ENCODE measurements at places on chromosomes 12 and 14.

GRCh38 chr14:86858591-86858990 is 1134.4 kb downstream of the GALC start:
- DNase-seq = no peak

DNA sequence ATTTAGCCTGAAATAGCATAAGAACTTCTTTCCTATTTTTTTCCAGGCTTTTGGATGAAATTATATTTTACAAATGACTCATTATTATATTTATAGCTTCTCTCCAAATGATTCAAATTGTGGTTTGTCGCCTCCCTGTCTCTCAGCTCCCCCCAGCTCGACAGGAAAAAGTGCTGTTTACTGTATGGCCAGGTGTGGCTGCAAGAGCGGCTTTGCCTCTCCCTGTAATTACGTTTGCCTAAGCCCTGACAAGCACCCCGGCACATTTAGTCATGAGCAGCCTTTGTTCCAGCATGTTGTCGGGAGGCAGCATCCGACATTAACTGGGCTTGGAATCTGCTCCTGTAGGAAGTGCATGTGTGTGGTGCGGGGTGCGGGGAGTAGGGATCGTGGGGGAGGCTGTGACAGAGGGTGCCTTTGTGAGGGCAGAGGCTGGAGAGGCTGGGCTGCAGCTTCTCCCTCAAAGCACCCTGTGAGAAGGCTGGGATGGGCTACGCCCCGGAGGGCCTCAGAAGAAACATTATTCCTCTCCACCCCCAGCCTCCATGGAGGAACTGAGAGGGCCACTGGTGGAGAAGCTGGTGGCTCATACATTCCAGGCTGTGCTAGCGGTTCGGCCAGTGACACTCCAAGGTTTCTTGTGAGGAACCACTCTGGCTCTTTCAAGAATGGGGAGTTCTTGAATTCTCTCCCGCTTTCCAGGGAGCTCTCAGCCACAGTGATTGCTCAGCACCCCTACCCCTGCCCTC is 42.1 kb upstream of the CTDSP2 start:
- peak; percentile 43 for DNase-seq

GRCh38 chr14:36746872-36747271 is 85.2 kb downstream of the PAX9 start:
- no peak for DNase-seq

GRCh38 chr12:5154091-5154490 is 110.4 kb downstream of the KCNA5 start:
- DNase-seq = no peak

GRCh38 chr12:108319277-108320234 is 19.6 kb downstream of the CMKLR1 start:
- no peak for DNase-seq

DNA sequence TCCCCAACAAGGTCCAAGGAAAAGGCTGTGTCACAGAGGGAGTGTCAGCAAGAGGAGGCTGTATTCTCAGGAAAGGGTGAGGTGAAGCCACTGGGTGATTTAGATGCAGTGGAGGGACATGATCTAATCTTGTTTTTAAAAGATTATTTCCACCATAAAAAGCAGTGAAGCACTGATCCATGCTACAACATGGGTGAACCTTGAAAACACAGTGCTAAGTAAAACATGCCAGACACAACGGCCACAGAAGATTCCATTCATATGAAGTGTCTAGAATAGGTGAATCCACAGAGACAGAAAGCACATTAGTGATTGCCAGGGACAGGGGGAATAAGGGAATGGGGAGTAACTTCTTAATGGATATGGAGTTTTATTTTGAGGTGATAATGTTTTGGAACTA is 12.8 kb downstream of the RITA1 start:
- no peak for DNase-seq

GRCh38 chr14:104681689-104682074 is 7.7 kb upstream of the INF2 start:
- DNase-seq = no peak

- DNase-seq = no peak
These were observed 71.1 kb downstream of the PTPRR start for GRCh38 chr12:70849265-70849960.

- no peak for DNase-seq
These were observed 251.5 kb downstream of the FOXN3 start for GRCh38 chr14:89165189-89166181.

DNA sequence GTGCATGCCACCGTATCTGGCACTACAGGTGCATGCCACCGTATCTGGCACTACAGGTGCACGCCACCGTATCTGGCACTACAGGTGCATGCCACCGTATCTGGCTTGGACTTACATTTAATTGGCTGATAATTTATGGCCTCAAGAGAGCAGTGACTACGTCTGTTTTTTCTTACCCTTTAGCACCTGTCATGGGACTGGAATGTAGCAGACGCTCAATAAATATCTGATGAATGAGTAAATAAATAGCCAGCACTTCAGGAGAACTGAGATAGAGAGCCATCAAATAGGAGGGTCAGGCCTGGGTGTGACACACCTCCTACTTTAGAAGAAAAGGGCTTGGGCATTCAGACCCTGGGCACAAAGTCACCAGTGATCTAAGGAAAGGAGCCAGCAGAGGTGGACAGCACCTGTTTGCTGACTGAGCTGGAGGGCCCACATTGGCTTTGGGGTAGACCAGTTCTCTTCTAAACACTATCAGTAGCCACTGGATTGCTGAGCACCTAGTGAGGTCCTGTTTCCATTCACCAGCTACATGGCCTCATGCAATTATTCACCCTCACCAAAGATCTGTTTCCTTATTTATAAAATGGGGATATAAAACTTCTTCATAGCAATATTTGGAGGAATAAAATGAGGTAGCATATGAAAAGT is 50.1 kb downstream of the RFX4 start:
- no peak for DNase-seq

DNA sequence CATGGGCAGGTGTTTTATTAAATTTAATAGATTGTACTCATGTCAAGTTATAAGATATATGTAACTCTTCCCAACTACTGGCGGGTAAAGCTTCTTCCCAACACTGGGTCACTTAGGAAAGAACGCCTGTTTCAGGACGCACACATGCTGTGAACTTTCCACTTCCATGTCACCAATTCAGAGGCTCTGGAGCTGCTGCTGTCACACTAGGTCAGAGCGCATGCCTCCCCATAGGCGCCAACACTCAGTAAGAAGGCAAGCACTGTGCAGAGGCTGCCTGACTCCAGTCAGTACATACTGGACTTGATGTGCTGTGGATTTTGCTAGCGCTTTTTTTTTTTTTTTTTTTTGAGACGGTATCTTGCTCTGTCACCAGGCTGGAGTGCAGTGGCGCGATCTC is 17.2 kb downstream of the SLC15A4 start:
- DNase-seq = no peak

DNA sequence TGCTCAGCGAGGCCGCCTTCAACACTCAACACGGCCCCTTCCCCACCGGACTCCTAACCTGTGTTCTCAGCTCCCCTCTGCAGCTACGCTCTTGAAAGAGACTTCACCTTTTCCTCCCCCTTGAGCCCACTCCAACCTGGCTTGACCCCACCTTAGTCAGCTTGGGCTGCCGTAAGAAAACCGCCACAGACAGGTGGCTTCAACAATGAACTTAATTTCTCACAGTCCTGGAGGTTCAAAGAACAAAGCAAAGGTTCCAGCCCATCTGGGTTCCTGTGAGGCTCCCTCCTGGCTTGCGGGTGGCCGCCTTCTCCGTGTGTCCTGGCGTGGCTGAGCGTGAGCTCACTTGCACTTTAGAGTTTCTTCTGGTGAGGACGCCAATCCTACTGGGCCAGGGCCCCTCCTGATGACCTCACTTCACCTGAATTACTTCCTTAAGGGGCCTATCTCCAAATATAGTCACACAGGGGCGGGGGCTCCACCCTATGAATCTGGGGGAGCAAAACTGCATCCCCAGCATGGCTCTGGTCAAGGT is 138.8 kb downstream of the CALM1 start:
- no peak for DNase-seq

DNA sequence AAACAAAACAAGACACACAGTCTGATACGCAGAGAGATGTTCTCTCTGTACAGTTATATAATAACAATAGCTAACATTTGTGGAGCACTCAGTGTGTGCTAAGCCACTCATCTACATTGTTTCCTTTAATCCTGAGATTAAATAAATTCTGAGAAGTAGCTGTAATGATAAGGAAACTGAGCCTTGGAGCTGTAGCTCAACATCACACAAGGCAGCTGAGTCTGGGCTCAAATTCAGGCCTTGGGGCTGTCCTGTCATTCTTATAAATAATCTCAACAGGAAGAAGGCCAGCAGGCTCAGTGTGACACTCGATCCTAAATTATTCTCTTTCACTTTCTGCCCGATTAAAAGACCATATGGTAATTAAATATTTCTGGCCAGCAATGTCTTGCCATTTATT is 24.5 kb downstream of the CDKN1B start:
- no peak for DNase-seq

DNA sequence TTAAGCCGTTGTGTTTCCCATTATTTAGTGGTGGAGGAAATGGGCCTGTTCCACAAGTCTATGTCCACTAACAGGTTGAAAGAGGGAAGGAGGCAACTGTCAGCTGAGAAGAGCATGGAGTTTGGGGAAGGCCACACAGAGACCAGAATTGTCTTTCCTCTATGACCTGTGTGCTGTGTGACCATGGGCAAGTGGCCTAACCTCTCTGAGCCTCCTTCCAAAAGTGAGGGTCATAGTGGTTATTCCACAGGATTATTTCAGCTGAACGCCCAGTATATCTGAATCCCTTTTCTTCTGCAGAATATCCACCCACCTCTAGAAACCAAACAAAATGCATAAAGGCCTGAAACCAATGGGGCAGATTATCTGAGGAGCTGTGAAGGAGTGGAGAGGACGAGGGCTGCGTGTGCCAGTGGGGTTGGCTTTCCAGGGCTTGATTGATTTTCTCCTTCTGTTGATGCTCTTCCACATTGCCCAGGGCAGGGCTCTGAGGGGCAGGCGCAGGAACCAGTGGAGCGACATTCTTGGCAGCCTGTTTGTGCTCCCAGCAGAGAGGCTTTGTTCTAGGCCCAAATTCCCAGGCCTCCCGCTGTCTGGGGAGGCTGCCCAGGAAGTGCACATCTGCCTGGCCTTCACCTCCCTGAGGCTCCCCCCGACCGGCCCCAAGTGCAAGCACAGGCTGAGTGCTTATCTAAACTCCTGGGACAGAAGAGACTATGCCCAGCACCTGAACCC is 452.7 kb downstream of the BCL11B start:
- DNase-seq = no peak

DNA sequence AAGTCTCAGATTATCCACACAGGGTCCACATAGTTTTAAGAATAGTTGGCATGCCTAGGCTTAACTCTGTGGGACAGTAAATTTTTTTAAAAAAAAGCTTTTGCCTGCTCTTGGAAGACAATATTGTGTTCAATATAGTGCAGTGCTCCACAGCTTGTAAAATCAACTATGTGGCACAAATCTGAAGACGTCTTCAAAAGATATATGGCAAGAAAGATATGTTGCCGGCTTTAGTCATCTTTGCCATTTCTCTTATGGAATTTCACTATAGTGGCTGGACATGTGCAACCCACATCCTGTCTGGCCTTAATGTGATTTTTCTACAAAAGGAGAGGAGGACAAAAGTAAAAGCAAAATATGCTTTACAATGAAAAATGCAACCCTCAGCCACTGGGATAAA is 90.5 kb downstream of the MGST1 start:
- no peak for DNase-seq

- DNase-seq = no peak
These were observed 4.7 kb upstream of the GOLGA3 start for GRCh38 chr12:132833341-132833740.

GRCh38 chr12:6494258-6494743 is 399 bp downstream of the NCAPD2 start:
- DNase-seq = no peak

DNA sequence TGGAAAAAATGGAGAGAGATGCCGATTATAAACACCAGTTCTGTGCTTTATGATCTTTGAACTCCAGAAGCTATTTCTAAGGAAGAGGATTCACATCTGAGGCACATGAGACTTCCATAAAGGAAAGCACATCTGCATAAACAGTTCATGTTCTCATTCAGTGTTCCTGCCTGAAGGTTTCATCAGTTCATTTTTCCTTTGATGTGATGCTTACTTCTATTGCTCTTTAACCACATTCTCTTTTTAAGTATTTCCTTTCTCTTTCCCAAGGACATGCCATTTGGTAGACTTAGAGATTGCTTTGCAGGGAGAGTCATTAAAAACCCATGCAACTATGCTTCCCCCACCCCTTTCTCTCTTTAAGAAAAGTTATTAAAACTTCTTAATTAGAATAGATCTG is 387.0 kb upstream of the FLRT2 start:
- no peak for DNase-seq

DNA sequence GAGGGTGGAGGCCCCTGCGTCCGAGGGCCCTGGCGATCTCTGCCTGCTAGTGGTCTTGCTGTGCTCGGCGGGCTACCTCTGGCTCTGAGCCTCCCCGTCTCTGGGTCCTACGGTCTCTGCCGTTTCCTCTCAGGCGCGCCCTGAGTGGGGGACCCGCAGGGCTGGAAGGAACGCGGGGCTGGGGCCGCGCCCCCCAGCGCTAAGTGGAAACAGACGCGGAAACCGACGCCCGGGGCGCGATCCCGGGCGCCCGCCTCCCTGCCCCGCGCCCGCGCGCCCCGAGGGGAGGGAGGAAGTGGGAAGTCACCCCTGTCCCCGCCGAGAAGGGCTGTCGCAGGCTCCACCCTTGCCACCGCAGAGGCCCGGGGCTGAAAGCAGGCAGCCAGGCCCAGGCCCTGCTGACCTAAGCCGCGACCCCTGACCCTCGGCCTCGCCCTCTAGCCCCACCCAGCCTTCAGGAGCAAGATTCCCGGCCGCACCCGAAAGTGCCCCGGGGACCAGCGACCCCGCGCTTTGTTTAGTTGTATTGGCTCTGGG is 831 bp downstream of the CRIP1 start:
- peak; percentile 73 for DNase-seq

DNA sequence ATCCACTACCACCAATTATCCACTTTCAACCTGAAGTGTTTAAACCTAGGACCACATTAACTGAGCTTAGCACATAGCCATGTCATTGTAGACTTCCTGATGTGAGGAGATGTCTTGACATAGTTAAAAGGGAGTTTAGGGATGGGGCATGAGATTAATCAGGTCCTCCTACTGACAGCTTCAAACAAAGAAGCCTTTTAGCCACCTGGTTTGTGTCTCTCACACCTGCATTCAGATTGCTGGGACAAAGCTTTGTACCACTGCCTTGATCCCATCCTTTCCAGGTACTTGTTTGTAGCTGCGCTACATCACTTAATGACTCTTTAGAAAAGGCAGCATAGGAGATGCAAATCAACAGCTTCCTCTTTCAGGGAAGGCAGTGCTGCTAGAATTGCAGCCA is 340.7 kb upstream of the DDHD1 start:
- DNase-seq = no peak

- no peak for DNase-seq
These were observed 261.4 kb upstream of the TBX3 start for GRCh38 chr12:114945351-114945750.

DNA sequence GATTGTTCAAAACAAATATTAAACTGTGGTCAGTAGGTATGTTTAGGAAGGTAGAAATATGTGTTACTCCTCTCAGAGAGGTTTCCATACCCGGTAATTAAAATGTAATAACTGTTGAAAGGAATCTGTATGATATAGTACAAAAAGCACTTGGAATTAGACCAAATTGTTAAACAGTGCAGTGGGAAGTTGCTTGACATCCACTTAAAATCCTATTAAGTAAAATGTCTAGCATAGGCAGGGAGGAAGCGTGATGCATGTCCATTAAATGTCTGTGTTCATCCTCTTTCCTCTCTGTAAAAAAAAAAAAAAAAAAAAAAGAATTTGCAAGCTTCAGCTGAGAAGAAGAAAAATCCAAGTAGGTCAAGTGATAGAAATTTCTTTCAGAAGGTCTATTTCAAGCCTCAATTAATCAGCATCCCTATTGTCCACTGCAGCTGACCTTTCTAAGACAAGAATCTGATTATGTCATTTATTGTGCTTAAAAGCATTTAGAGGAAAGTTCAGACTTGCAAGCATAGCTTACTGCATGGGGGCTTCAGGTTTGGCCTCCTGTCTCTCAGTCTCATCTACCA is 265.6 kb upstream of the RGS6 start:
- no peak for DNase-seq
